ENCODE measurements at places on chromosomes 2 and 18.

DNA sequence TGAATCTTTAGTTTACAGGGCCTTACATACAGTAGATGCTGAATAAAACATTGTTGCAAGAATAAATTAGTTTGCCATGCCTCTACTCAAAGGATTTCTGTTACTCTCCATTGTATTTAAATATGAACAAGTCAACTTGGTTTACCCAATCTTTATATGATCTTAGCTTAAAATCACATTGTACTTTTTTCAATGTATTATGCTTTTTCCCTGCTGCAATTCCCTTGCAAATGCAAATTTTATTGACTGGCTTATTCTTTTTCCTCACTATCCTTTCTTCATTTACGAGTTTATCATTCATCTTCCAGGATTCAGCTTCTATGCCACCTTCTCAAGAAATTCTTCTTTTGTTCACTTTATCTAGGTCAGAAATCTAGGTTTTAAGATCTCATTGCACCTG, 571.4 kb upstream of the ZNF804A start:
- no peak for DNase-seq

DNA sequence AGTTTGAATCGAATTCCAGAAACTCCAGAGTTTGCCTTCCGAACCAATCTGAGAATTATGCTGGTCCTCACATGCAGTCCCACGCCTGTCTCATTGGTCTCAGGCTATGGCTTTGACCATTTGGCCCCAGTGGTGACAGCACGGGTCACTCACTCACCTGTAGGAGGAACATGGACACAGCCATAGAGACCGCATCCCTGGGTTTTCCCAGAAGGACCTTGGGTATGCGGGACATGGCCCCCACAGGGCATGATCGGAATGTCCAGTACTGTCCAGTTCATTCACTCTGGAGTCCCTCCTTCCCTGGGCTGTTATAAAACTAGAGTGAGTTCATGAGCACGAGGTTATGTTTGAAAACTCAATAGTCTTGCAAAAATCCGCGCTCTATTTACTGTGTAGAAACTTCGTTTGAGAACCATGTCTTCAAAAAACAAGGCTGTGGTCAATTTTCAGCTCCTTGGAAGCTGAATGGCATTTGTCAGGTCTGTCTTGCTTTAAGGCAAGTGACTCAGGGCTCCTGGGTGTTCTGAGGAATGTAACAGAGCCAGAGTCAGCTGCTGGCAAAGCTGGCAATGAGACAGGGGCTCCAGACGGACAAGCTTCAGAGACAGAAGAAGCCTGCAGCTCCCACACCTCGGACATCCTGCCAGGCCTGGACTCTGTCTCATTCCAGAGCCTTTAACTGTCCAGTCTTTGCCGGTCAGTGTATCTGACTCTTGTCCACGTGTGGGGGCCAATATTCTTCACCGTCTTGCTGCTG, 86.7 kb upstream of the TMEM18 start:
- no peak for DNase-seq

DNA sequence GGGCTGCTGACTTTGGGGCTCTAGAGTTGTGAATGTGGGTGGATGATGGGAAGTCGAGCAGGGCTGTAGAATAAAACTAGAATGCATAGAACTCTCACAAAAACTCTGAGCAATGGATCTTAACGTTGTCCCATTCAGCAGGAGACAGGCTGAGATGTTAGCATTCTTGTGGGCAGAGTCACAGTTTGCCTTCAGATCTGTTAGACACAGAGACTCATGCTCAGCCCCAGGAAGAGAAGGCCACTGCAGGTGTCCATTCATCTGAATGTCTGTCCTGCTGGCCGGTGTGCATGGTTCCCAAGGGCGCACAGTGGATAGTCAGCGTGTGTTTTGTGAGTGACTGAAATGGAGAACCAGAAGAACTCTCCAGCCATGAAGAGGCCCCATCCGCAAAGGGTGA, 111.3 kb downstream of the TSN start:
- no peak for DNase-seq

GRCh38 chr18:54700580-54700979, 109.5 kb downstream of the DYNAP start:
- no peak for DNase-seq

- no peak for DNase-seq
Measured at GRCh38 chr2:50478362-50478761, 553.6 kb downstream of the NRXN1 start.

- DNase-seq, result no peak
Measured at GRCh38 chr2:191417746-191418145, 172.5 kb downstream of the MYO1B start.

GRCh38 chr2:173997269-173997668, 32.1 kb upstream of the SP3 start:
- DNase-seq, result no peak

- DNase-seq, result no peak
Measured at GRCh38 chr2:223210489-223210888, 158.5 kb downstream of the KCNE4 start.
